Choroid plexus epithelial cell (primary cell): ENCODE measurements at places on chromosomes 7 and 10.

DNA sequence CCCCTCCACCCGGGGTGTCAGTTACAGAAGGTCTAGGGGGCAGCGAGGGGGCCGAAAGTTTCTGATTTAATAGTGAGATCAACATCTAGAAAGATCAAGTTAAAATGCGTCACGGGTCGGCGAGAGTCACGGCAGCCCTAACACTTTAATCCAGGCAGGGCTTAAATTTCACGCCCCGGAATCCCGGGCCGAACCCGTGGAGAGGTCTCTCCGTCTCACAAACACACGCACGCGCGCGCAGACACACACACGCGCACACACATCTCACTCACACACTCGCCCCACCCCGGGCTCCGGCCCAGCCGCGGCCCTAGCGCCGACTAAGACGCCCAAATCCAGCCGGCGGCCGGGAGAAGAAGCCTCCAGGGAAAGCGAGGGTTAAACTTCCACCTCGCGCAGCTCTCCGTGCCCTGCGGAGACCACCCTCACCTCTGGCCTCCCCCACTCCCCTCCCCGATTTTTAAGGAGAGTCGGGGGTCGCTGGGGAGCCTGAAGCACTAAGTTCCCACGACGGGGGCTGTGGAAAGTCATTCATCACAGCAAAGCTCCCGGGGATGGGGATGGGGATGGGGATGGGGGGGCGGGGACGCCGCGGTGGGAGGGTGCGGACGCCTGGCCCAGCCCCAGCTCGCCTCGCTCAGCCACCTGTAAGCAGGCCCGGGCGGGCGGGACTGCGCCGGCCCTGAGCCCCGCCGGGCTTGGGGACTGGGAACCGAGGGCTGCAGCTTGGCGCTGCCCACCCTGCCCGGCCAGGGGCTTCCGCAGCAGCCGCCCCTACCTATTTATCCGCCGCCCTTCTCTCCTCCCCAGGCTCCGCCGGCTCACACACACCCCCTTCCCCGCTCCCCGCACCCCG is 1.6 kb downstream of the PDGFA start:
- DNase-seq: peak; percentile 78

DNA sequence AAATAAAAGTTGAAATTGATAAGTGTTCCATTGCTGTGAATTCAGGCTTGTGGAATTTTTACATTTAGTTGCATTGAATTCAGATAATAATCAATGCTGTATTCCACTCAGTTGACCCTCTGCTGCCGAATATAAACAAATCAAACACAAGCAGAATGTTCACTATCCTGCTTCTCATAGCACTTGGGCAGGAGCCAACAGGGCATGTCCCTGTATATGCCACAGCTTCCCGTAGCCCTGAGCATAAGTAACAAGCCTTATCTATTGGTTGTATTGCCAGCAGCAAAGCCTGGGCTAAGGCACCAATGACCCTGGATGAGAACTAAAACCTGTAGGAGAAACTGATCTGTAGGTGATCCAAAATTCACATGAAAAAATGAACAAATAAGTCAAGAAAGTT is 145.9 kb downstream of the ARHGAP12 start:
- no peak for DNase-seq

DNA sequence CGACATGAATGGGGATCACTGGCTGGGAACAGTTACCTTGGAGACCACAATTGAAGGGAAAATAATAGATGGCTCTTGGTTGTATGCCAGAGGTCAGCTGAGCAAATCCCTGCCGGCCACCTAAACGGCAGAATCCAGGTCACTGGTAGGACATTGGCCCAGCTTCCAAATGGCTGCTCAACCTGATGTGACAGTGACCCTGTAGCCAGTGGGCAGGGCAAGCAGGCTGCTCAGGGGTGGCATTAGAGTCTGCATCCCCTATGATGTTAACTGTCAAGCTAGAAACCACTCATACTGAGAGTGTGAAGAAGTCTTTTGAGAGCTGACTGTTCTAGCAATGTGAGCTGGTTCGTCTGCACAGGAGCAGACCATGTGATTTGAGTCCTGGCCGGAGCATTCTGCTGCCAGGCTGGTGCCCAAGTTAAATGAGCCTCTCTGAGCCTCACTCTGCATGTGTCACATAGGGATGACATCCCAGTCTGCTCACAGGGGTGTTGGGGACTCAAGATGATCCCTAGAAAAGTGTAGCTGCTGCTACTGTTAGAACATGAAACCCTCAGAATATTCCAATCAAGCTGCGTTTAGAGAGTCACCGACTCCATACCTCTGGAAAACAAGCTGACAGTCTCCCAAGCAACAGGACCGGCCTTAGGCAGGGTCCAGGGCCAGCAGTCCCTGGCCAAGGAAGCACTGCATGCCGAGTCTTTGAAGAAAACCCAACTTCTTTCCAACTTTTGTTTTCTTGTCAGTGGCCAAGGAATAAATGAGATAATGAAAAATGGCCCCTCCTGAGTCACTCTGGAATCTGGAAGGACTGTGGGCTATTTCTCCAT is 69.7 kb downstream of the VWA2 start:
- DNase-seq: peak; percentile 21

- DNase-seq: peak; percentile 81
Observed at GRCh38 chr10:25047591-25048301, 31.3 kb downstream of the THNSL1 start.

DNA sequence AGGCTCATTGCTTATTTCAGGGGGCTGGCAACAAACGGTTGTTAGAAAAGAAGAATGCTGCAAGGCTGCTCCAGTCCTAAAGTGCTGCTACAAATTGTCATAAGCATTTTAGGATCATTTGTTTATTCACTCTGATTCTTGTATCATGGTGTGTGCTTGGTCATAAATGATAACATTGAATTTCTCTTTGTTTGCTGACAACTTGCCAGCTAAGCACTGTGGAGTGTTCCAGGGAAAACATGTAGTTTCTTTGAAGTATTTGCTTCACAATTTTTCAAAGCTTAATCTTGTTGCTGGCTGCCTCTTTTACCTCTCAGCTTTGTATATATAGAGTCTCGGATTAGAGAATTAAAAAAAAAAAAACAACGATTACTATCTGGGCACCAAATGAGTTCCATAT is 263.0 kb downstream of the PHF14 start:
- peak; percentile 17 for DNase-seq

DNA sequence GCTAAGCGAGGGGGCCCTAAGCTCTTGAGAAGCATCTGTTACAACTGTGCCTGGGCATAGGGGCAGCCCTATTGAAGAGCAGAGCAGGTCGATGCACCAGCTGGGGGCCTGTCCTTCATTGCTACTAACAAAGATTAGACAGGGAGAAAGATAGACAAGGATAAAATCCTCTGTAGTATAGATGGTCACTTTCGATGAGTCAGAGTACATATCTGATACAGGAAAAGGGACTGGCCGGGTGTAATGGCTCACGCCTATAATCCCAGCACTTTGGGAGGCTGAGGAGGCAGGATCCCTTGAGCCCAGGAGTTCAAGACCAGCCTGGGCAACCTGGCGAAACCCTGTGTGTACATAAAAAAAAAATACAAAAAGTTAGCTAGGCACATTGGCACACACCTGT is 13.6 kb downstream of the OPTN start:
- no peak for DNase-seq

DNA sequence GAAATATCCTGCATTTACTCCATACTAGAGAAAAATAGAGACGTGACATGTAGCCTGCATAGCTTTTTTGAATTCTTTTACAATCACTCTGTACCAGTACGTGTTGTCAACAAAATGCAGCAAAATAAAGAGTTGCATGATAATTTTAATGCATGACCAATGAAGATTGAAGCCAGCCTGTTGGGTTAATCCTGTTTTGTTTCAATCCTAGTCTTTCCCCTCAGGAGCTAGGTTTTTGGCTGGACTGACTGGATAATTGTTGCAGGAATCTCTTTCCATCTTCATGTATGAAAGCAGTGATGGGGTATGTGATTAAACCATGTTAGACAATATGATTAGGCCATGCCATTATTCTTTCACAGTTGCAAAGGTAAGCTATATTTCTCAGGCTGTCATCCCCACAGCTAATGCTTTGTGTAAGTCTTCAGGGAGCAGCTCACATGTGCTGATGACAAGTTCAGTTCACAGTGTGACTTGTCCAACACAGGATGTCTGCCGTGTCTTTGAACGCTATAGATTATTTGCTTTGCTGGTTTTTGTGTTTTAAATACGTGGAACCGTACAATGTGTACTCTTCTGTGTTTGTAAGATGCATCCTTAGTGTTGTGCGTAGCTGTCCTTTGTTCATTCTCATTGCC is 24.4 kb downstream of the PAPSS2 start:
- no peak for DNase-seq

DNA sequence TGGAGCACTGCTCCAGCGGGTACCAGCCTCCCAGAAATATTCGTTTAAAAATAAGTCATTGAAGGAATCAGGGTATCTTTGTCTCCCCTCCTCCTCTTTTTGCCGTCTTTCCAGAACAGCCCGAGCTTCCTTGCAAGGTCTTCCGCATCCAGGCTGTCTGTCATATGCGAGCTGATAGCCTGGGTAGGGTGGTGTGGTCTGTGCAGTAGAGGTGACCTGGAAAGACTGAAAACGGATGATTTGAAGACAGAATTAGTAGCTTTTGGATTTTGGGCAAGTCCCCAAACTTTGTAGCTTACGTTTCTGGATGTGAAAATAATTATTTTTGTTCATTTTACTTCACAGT is 480 bp downstream of the VPS50 start:
- no peak for DNase-seq

DNA sequence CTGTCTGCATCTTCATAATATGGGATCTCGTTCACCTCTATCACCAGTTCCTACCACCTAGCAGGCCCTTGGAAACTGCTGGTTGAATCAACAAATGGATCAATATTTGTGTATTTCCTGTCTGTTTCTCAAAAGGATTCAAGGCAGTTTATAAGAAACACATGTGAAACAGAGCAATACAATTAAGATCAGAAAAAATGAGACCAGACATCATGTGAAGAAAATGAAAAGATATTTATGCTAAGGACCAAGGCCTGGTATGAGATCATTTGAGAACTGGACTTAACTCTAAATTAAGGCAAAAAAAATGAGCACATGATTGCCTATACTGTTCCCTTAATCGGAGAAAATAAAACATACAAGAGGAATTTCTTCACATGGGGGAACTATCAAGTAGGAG is 589.0 kb downstream of the SUGCT start:
- DNase-seq: no peak

GRCh38 chr10:52780391-52781155 is 8.0 kb upstream of the MBL2 start:
- DNase-seq: no peak

DNA sequence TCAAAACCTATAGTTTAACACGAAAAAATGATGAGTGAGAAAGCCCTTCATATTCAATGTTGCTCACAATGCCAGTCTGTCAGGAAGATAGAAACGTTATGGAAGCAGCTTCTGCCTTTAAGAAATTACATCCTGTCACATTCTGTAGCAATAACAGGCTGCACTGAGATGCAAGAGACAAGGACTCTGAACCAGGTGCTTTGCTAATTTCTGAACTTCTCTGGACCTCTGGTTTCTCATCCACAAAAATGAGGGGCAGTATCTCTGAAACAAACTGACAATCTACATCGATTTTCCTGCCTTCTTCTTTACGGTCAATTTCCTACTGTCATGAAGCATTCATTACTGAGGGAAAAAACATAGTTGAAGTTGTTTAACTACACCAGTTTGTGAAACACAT is 234.0 kb downstream of the SNX13 start:
- DNase-seq: no peak

GRCh38 chr10:49072166-49072885 is 43.0 kb downstream of the VSTM4 start:
- no peak for DNase-seq

- peak; percentile 37 for DNase-seq
Observed at GRCh38 chr7:133253519-133253875, 619 bp downstream of the EXOC4 start.

- DNase-seq: no peak
Observed at GRCh38 chr10:114188001-114188400, 8.8 kb downstream of the TDRD1 start.

DNA sequence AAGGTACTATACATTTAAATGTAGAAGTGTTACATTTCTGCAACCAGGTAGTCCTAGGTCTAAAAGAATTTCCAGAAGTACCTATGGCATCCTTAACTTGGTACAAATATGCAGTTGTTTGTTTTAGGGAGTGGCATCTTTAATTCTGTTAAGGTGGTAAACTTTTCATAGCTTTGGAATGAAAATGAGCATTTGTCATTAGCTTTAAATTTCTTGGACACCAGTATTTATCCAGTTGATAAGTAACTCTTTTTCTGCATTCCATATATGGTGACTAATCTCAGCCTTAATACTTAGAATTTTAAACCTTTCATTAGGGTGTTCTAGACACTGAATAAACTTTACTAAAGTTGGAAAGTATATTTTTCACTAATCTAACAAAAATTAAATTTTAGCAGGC is 10.8 kb downstream of the SLF2 start:
- DNase-seq: no peak

DNA sequence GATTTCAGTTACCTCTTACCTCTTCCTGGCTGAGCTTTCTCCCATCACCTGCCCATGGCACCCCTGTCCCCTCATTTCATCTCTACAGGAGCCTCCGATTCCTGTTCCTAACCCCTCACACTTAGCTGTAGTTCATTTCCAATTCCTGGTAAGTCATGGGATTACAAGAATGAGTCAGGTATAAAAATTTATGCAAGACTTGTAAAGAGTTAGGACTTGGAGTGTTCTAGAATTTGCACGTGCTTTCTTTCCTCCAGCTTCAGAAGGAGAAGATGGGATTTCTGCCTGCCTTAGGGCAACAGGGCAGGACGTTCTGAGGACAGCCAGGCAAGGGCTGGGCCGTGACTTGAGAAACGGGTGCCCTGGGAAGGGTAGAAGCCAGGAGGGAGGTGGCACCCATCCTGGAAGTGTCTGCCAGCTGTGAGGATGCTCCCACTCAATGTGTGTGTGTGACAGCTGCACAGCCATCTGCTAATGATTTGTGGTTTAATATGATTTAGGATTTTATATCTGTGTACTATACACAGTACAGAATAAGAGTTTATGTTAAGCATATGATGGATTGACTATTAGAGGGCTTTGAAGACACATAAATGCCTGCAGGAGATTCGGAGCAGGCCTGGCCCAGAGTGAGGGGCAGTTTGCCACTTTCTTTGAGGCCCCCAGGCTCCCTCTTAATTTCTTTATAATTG is 81.5 kb upstream of the VIPR2 start:
- no peak for DNase-seq

DNA sequence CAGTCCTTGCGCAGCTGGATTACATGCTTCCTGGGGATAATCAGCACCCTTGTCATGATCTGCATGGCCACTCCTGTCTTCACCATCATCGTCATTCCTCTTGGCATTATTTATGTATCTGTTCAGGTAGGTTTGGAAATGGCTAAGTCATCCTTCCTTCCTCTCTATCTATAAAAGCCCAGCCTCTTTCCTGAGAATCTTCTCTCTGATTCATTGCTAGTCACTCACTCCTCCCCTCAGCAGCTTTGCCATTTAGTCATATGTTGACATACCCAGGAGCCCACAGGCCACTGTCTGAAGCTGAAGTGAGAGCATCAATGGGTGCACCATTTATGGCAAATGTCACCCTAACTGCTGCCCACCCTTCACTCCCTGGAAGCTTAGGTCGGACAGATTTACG is 52.0 kb downstream of the ABCC2 start:
- peak; percentile 68 for DNase-seq

- no peak for DNase-seq
Observed at GRCh38 chr7:107870427-107871000, 20.5 kb upstream of the DLD start.

- no peak for DNase-seq
Observed at GRCh38 chr10:86179153-86179524, 187.5 kb downstream of the GRID1 start.
